ENCODE measurements at places on chromosomes 4 and X.

- DNase-seq, result no peak
Measured at GRCh38 chrX:78725287-78725686, 22.2 kb upstream of the LPAR4 start.

- no peak for DNase-seq
Measured at GRCh38 chrX:113982766-113983165, 601.1 kb upstream of the HTR2C start.

DNA sequence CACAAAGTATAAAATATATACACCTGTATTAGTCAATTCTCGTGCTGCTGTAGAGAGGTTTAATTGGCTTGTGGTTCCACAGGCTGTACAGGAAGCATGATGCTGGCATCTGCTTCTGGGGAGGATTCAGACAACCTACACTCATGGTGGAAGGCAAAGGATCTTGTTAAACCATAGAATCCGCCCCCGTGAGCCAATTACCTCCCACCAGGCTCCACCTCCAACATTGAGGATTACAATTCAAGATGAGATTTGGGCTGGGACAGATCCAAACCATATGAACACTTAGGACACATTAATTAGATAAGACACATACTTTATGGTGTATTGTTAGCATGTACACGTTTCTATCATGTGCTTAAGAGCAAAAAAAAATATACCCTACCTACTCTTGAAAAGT is 22.1 kb upstream of the SORBS2 start:
- no peak for DNase-seq

DNA sequence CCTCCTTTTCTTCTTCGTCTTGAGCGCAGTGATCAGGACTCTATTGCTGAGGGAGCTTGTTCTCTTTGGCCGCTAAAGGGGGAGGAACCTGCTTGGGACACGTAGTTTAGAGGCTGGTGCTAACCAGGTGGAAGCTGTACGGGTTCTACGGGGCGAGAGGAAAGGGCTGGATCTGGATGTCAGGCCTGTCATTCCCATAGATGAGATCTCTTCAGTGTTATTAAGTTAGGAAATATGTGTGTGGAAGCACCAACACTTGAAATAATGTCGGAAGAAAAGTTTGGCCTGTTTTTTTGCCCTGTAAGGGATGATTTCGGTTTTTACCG is 643 bp downstream of the SRP72 start:
- DNase-seq, result no peak
